ENCODE measurements at places on chromosomes 4 and X. TPM values are rescaled to one million over a fixed set of nuclear protein-coding genes. Genes with fewer than 3 reads are reported as not detected.

TAF9B gene
- 19.1 TPM for total RNA-seq

NLGN4X gene
- 3.1 TPM for total RNA-seq

HSD17B13 gene
- 0.15 TPM for total RNA-seq

F8A3 gene
- not detected for total RNA-seq

DNA sequence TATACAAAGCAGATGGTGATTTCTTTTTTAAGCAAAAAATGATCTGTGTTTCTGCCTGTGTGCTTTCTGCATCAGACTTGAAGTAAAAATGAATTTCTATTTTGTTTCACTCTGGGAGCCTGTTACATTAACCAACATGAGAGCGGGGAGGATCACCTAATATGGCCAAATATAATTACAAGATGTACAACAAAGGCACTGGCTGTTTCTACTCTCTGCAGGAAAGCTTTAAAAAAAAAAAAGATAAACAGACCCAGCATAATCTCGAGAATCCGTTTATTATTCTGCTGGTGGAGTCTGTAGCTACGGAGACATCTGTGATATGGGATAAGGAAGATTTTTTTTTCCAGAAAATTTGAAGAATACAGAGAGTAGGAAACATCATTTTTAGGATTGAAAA lies 103.6 kb downstream of the COMMD8 start:
- no peak for DNase-seq

- no peak for DNase-seq
These were observed 19.2 kb downstream of the ALPK1 start for GRCh38 chr4:112316360-112316759.

DNA sequence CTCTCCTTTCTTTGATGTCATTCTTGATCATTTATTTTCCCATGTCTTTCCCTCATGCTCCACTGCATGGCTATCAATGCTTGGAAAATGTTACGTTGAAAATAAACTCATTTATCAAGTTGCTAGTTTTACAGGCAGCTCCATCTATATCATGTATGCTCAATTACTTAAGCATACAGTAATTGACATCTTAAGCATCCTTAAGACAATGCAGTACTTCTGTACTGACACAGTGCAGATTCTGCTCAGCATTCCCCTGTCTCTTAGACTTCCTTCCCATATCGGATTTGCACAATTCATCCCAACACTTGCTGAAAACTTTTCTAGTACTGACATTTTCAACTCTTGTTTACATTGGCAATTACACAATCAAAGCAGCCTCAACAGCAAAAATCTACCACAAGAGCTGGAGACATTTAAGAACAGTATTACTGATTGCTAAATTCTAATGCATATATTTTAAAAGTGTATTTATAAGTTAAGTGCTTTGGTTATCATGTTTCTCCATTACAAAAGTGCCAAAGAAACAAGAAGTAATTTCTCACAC lies 165.6 kb downstream of the ATP10D start:
- DNase-seq: no peak

DNA sequence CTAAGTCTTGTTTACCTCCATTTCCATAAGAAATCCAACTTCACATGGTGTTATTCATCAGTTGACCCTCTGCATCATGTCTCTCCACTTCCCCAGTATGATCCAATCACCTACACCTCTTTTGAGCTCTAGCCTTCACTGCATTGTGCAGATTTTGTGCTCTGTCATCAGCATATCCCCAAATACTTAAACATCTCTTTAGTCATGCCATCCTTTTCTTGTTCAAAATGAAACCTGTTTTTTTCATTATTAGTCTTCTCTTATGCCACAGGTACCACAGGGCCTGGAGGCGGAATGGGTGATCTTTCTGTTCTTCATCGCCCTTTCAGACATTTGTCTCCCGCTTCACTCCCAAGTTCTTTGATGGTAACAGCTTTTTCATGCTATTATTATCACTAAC lies 382.7 kb upstream of the GALNTL6 start:
- DNase-seq: no peak

- no peak for DNase-seq
These were observed 61.8 kb downstream of the ATXN3L start for GRCh38 chrX:13258052-13258444.

DNA sequence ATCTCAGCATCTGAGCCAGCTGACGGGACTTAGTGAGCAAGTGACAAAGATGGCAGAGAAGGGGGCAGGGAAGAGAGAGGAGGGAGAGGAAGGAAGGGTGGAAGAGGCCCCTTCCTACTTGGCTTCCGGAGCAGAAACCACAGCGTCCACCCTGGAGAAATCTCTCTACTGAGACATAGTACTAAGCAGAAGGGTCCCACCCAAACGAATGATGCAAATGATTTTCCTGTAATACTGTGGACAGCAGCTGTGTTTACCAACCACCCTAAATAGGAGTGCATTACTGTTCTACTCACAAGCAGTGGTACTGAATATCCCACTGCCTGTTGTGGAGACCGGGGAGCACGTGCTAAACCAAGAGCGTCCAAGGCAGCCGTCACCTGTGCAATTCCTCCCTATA lies 29.4 kb downstream of the DTHD1 start:
- no peak for DNase-seq

DNA sequence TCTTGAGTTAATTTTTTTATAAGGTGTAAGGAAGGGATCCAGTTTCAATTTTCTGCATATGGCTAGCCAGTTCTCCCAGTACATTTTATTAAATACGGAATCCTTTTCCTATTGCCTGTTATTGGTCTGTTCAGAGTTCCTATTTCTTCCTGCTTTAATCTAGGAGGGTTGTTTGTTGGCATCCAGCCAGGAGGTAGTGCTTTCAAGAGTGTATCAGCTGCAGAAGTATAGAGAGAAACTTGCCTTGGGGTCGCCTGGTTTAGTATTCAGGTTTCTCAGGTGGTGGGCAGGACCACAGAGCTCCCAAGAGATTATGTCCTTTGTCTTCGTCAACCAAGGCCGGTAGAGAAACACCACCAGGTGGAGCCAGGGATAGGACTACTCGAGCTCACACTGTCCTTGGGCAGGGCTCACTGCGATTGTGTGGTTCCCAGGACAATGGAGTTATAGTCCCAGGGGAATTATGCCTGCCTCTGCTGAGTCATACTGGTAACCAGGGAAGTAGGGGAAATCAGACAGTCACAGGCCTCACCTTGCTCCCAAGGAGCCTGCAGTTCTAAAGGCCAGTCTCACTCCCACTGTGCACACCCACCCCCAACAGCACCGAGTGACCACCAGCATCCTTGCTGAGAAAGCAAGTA lies 168.1 kb downstream of the VSIG4 start:
- no peak for DNase-seq

GRCh38 chr4:56078866-56079265 lies 130.1 kb downstream of the CEP135 start:
- no peak for DNase-seq

DNA sequence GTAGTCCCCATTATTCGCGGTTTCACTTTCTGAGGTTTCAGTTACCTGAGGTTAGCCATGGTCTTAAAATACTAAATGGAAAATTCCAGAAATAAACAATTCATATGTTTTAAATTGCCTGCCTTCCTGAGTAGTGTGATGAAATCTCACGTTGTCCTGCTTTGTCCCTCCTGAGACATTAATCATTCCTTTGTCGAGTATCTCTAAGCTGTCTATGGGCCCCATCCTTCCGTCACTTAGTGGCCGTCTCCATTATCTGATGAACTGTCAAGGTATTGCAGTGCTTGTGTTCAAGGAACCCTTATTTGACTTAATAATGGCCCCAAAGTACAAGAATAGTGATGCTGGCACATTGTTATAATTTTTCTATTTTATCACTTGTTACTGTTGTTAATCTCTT lies 94.8 kb downstream of the ADGRL3 start:
- no peak for DNase-seq

Data from left ventricle myocardium superior (tissue), 1 donor.